ENCODE measurements at places on chromosomes 7 and 10. TPM values are rescaled to one million over a fixed set of nuclear protein-coding genes. Genes with fewer than 3 reads are reported as not detected.

Gene ZNF479
- not detected for total RNA-seq

- no peak overlapping the region for H3K4me3 ChIP-seq
- peaks cover 30% of the 10 kb centered on the region for H3K36me3 ChIP-seq
- no peak for DNase-seq
- H3K27ac ChIP-seq, result no peak overlapping the region
These were observed 407.9 kb upstream of the SHH start for GRCh38 chr7:156220078-156220605.

- no peak overlapping the region for H3K27ac ChIP-seq
- no peak overlapping the region for H3K4me3 ChIP-seq
- H3K27me3 ChIP-seq, result no peaks in the 10 kb centered on the region
- no peaks in the 10 kb centered on the region for H3K36me3 ChIP-seq
These were observed 11.1 kb downstream of the MSRB2 start for GRCh38 chr10:23106331-23107072.

DNA sequence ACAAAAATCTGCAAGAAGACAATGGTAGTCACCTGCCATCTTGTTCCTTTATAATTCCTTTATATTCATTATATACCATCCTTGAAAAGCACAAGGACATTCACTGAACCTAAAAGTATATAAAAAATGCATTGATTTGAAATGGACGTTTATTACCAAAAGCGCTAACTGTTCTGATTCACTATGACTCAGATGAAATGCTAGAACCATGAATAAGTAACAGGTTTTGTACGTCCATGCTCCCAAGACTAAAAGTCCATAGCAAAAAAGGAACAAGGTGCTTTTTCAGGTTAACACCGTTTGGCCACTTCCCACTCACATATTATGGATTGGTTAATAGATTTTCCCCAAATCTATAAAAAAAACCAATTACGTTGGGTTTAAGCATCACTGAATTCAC, 109.4 kb downstream of the PPP1R17 start:
- H3K4me3 ChIP-seq, result no peak overlapping the region
- H3K27ac ChIP-seq, result no peak overlapping the region
- no peaks in the 10 kb centered on the region for H3K4me1 ChIP-seq
